ENCODE measurements at places on chromosomes 6 and 20.

GRCh38 chr6:3328796-3329195 is 70.0 kb downstream of the PSMG4 start:
- DNase-seq: no peak

GRCh38 chr6:157454762-157455714 is 74.0 kb downstream of the ZDHHC14 start:
- DNase-seq: no peak

- DNase-seq: peak; percentile 69
Observed at GRCh38 chr6:3330199-3330598, 71.5 kb downstream of the PSMG4 start.

- DNase-seq: no peak
Observed at GRCh38 chr6:162092816-162093502, 634.6 kb downstream of the PRKN start.

GRCh38 chr6:158030380-158031300 is 49.0 kb downstream of the SYNJ2 start:
- DNase-seq: no peak

DNA sequence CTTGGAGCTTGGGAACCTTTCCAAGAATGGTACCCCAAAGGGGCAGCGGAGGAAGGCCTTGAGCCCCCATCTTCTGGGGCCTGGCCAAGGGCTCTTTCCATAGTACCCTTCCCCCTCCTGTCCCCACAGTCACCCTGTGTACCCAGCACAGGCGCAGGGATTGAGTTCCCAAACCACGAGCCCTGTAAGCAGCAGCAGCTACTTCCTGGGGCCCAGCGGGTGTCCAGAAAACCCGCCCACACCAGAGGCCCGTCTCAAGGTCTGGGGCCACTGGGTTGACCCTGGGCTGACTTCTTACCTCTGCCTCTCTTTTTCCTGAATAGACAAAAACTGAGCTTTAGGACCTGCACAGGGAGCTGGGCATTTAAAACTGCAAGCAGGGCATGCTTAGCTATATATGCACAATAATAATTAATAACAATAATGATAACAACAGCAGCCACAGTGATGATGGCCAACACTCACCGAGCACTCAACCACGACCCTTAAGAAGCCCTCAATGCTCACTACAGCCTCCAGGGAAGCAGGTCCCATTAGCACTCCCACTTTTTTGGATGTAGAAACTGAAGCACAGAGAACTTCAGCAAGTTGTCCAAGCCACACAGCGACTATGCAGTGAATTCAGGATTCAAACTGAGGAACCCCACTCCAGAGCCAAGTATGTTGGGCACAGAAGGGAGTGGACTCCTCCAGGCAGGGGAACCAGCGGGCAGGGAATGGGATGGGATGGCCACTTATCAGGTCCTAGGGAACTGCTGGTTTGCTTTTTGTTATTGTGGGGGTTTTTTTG is 14.5 kb downstream of the NOL4L start:
- no peak for DNase-seq

DNA sequence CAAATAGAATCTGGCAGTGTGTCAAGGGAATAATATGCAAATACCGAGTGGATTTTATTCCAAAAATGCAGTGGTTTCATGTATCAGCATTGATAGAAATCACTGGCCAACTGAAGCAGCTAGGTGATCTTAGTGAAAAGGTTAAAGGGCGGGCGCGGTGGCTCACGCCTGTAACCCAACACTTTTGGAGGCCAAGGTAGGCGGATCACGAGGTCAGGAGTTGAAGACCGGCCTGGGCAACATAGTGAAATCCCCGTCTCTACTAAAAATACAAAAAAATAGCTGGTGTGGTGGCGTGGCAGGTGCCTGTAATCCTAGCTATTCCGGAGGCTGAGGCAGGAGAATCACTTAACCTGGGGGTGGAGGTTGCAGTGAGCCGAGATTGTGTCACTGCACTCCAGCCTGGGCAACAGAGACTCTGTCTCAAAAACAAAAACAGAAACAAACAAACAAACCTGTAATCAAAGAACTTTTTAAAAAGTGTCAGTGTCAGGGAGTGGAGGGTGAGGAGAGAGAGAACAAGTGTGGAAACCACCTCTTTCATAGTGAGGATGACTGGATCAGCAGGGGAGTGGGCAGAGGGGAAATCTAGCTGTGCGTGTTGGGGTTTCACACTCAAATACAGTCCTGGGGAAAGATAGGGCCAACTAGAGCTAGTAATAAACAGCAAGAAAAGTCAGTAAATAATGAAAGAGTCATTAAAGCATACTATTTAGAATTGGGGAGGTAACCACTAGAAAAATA is 57.1 kb downstream of the CDS2 start:
- DNase-seq: no peak

GRCh38 chr6:134787261-134787877 is 162.5 kb downstream of the ALDH8A1 start:
- DNase-seq: no peak

DNA sequence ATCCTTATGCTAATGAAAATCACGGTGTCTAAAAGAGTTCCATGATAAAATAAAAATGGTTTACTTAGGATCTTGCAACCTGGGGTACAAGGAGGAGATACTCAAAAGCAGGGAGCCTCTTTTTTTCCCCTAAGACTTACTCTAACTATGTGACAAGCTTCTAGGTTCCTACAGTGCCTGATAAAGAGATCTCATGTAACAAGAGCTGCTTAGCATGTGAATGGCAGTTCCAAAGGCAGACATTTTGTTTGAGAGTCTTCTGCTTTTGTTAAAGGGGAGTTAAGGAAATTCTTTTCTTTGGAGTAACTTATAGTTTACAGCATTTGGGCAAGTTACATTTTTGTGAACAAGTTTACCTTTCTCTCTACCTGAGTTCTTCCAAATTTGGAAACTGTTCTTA is 945.8 kb upstream of the ADGRB3 start:
- DNase-seq: no peak

DNA sequence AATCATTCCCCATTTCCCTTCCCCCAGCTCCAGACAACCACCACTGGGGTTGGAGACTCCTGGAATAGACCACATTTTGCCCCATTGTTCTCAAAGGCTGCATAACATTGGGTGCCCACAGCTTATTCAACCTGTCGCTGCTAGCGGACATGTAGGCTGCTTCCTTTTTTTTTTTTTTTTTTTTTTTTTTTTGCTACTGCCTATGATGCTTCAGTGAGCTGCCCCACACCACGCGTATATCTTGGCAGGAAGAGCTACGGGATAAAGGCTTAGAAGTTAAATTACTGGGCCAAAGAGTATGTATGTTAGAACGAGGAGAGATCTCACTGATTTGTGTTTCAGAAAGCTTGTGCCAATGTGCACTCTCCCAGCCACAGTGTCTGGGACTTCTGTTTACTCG is 7.0 kb downstream of the LBP start:
- no peak for DNase-seq

DNA sequence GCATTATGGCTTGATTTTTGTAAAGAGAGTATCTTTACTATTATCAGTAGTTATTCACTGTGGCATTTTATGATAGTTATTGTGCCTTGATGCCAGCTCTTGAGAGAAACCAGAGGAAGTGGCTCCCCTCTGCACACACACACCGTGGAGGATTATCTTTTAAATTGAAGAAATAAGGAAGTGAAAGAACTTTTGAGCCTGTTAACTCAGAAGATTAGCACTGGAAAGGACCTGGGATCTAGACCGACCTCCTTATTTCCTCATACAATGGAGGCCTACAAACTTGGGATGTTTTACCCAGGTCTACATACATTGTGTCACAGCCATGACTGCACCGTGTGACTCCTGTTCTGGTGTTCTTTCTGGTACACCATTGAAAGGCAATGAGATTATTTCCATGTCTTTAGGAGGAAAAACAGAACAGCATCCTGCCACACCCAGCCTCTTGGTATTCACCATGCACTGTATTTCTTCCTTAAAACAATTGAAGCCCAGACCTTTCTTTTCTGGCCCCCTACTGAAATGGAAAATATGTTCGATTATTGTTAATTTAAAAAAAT is 40.6 kb downstream of the HECA start:
- no peak for DNase-seq

- DNase-seq: no peak
Observed at GRCh38 chr6:157584036-157584435, 203.0 kb downstream of the ZDHHC14 start.

DNA sequence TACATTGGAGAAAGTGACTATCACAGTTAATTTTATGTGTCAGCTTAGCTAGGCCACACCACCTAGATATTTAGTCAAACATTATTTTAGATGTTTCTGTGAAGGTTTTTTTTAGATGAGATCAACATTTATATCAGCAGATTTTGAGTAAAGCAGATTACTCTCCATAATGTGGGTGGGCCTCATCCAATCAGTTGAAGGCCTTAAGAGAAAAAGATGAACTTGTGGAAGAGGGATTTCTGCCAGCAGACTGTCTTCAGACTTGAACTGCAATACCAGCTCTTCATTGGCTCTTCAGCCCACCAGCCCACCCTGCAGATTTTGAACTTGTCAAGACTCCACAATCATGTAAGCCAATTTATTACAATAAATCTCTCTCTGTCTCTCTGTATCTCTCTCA is 25.1 kb upstream of the FBXO30 start:
- no peak for DNase-seq

GRCh38 chr6:93676581-93676980 is 257.2 kb upstream of the EPHA7 start:
- DNase-seq: no peak

DNA sequence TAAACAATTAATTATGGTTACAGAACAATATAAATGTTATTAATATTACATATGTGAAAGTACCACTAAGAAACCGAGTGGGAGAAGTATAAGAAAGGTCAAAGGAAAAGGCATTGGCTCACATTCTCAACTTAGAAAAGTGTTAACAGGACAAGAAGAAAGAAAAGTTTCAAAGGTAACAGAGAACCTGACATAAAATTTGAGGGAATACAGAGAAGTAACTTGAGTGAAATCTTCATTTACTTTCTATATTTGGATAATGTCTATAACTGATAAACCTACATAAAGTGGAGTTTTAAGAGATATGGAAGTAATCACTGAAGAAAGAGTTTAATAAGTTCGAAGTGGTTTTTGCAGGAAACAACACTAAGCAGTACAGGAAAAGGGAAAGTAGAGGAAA is 30.1 kb downstream of the REPS1 start:
- no peak for DNase-seq

- DNase-seq: no peak
Observed at GRCh38 chr6:135506270-135506997, 8.9 kb upstream of the AHI1 start.

GRCh38 chr6:120303527-120303926 is 954.0 kb upstream of the MAN1A1 start:
- DNase-seq: no peak

- DNase-seq: no peak
Observed at GRCh38 chr6:12709116-12709515, 7.5 kb upstream of the PHACTR1 start.

DNA sequence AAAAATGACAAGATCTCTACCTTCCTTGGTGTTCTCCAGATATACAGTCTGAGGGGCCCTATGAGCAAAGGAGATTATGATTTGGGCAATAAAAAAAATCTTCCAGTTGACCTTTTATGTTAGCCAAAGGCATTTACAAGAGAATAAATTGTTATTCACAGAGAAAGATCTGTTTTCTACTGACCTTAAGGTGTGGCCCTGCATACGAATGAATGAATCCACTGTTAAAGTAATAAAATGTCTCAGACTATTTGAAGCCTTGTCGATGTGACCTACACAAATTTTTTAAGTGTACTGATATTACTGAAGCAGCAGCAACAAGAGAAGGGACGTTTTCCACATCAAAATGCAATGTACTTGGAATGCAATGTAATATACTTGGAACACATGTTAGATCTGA is 95.9 kb upstream of the SSTR4 start:
- DNase-seq: no peak

DNA sequence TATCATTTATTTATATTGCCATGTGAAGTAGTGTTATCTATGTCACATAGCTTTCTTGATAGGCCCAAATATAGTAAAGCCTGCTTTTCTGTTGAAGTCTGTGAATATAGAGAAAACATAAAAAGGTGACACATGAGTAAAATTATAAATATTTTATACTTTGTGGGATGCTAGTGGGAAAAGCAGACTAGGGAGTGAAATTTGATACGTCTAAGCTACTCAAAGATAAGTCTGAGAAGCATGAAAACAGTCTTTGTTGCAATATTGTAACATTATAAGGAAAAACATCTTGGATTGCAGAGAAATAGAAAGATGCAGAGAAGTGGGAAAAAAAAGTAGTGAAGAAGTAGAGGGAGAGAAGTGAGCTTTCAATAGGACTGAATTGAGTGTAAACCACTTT is 75.4 kb downstream of the ZNF292 start:
- no peak for DNase-seq

- DNase-seq: no peak
Observed at GRCh38 chr6:119076173-119076572, 2.3 kb downstream of the FAM184A start.

GRCh38 chr6:134431421-134431859 is 113.5 kb upstream of the SGK1 start:
- no peak for DNase-seq

- no peak for DNase-seq
Observed at GRCh38 chr6:144634371-144634770, 349.2 kb downstream of the UTRN start.

DNA sequence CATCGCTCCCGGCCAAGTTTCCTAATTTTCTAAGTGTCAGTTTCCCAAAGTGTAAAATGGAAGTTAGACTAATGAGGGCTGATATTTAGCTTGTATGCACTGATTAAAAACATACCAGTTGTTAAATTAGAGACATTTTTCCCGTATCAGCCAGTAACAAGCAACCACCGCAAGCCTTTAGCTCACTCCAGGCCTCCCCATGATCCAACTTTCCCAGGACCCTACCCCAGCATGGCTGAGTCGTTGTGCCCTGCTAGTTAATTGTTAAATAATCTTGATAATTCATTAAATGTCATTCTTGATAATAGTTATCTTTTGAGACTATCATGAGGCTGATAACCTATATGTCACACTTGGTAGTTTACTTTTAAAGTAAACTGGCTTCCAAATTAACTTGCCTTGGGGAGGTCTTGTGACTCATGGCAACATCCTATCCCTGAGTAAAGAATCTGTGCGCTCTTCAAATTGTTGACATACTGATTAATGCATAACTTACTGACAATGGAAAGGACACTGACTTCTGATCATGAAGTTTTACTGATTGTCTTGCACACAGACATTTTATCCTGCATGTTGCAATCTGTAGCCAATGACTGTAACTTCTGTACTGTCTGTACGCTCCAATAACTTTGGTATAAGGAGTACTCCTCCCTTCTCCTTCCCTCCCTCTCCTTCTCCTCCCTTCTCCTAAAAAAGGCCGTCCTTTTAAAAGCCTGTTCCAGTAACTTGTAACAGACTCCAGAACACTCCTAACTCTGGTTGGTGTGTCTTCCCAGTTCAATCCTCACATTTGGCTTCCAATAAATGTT is 6.3 kb upstream of the GTF3C6 start:
- no peak for DNase-seq

GRCh38 chr6:90351696-90352095 is 55.1 kb upstream of the BACH2 start:
- no peak for DNase-seq

DNA sequence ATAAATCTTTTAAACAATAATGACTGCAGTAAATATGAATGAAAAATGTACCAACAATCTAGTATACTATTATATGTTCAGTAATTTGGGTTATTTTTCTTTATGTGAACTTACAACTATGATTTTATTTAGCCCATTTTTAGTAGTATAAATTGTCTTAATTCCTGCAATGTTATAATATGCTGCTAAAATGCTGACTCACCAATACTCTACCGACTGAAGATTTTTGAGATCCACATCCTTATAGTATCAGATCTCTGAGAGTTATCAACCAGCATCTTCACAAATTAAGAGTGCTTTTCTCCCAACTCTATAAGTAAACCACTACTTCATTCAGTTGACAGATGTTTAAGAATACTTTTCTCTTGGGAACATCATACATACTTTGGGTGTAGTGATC is 16.6 kb downstream of the CDC40 start:
- DNase-seq: no peak

Data from WTC11 (cell line).